ENCODE measurements at places on chromosomes 4 and X. TPM values are rescaled to one million over a fixed set of nuclear protein-coding genes. Genes with fewer than 3 reads are reported as not detected.

Gene KLHL4
- total RNA-seq = 2.5 TPM

DNA sequence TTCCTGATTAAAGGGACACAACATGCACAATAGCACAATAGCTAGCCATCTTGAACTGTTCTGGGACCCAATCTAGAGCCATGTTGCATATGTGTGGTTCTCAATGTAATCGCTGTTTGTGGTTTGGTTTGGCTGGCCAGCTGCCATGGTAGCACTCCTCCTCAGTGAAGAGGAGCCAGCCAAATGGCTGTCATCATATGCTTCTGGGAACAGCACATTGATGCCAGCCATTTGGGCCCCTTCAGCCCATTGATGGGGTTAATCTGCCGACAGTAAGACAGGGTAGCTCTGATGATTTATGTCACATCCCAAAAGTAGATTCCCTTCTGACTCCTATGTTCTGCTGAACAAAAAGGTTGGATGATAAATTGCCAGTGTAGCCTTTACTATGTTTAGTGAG is 48.5 kb downstream of the AWAT2 start:
- peak; percentile 45 for DNase-seq

Gene IDS
- total RNA-seq = 89.7 TPM

- DNase-seq = no peak
These were observed 37.2 kb downstream of the RTL9 start for GRCh38 chrX:110395877-110396276.

Gene CENPE
- total RNA-seq = 0.77 TPM

GRCh38 chr4:187090401-187090800 is 366.7 kb upstream of the FAT1 start:
- DNase-seq = no peak

GRCh38 chr4:135963009-135963408 is 1569.3 kb downstream of the PCDH18 start:
- no peak for DNase-seq

Gene MXRA5
- total RNA-seq = 3.1 TPM

DNA sequence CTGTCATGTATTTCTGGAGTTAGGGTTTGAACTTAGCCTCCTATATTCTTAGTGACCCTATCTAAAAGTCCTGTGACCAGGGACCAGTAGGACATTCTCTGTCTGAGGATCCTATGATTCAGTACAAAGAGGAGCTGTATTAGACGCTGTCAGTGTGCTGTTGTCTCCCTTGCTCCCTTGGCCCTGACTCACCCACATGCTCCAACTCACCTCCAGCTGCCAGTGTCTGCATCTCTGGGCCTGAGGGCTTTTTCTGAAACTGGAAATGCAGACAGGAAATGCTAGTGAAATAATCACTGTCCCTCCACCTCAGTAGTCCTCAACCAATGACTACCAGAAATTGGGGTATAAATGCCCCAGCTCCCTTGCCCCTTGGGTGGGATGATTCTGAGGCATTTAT is 535.3 kb upstream of the RPS6KA3 start:
- no peak for DNase-seq

DNA sequence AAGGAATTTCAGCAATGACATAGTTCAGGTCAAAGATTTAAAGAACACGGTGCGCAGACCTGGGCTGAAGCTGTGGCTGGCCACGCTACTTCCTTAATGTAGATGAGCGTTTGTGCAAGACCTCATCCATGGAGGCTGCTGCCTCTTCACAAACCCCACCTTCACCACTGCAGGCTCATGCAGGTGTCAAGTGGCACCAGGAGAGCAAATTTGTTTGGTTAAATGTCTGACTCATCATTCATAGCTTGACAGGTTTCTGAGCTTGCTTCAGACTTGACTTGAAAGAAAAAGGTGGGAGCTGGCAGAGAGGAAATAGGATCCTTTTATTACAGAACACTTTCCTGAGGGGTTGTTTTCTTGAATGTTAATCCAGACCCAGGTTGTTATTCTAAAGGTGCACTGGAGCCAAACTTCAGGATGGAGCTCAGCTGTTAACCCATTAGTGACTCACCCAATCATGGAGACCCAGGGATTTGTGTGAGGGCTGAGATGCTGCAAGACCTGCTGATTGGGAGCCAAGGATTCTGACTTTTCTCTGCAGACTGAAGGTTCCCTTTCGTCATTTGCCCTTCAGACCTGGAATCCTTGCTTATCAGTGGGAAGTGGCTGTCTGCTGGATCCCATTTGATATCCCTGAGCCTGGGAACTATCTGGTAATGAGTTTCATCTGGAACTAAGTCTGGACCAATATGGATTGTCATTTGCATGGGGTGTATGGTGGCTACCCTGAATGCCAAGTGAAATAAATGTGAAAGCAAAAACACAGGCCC is 315.3 kb downstream of the PTTG2 start:
- no peak for DNase-seq

DNA sequence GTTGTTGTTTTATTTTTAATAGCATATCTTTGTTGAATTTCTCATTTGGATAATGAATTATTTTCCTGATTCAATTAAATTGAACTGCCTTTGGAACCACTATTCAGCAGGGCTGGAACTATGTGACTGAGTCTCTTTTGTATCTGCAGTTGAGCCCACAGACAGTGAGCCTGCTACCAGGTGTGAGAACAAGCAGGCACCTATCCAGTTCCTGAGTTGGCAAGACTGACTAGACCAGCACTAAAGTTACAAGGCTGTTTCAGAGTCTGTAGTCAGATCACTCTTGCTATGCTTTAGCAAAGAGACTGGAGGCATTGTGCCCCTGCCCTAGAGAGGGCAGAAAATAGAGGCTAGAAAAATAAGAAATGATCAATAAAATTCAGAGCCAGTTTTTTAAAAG is 237.3 kb upstream of the GRID2 start:
- no peak for DNase-seq

GRCh38 chrX:9340598-9341290 is 124.1 kb upstream of the TBL1X start:
- peak; percentile 18 for DNase-seq

GRCh38 chr4:29538889-29539646 is 1181.1 kb upstream of the PCDH7 start:
- DNase-seq = no peak

Gene L1CAM
- total RNA-seq = 8.3 TPM

All from right cardiac atrium (tissue), 5 donors.